Activated T-cell treated with anti-CD3 and anti-CD28 coated beads for 48 hours (primary cell): ENCODE measurements at places on chromosomes 3 and 15.
A peak's percentile ranks its signal among the peaks of the same experiment; 100 is the strongest.

DNA sequence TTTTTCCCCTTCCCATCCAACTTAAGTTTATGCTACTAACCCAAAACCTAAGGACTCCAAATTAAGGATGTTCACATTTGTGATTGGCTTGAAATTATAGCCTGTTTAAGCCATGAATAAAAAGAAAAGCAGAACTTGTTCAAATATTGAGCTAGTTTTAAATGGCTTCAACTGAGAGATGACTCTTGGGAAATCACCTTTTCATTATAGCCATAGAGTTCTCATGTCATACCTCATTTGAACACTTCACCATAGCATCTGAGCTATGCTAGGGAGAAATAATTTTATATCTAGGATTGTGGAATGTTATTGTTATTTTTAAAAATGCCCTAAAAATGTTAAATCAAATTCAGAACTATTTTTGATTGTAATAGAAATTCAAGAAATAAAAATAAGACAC lies 409.2 kb upstream of the RARB start:
- no peak for DNase-seq

- DNase-seq, result no peak
Observed at GRCh38 chr3:56557831-56558170, 826 bp downstream of the CCDC66 start.

DNA sequence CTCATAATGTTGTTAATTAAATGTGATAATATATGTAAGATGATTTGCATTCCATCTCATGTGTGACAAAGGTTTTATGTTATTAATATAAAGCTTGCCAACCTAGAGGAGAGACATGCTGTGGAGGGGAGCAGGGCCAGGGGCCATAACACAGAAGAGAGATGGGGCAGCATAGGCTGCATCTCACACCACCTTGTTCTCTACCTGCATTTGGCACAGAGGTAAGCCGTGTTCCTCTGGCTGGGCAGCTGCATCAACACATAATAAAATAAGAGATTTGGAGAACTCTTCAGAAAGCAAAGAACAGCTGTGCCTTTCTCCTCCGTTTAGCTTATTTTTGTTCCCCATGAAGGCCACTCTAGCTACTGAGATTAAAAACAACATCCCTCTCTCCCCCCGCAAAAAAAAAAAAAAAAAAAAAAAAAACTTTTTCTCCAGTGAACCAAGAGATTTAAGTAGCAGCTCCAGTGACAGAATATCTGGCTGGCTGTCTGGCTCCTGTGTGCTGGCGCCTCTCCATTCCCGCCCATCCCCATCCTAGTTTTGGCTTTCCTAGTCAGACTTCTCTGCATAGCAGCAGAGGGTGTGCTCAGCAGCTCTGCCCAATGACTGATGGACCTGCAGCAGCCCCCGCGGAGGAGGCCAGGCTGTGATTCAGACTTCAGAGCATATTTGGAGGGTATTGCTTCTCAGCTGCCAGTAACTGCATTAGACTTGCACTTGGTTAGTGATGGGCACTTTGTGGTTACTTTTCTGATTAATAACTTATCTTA lies 52.2 kb upstream of the STXBP5L start:
- DNase-seq, result no peak

DNA sequence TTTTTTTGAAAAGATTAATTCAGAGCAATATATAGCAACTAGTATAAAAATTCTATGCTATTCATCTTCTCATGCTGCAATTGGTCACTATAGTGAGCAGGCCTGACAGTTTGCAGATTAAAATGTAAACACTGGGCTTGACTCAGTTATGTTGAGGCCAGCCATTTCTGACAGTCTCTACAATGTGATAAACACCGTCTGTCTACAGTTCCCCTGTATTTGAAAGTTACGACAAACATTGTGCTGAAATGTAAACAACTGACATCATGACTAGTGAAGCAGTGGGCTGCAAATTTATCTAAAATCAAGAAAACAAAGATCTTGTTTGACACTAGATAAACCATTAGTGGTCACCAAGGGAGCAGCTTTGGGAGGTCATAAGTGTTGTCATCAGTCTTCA lies 197.4 kb downstream of the ISL2 start:
- DNase-seq, result no peak

- DNase-seq, result no peak
Observed at GRCh38 chr3:24725514-24726255, 231.0 kb upstream of the THRB start.

GRCh38 chr3:157074490-157074889 lies 85.5 kb downstream of the CCNL1 start:
- no peak for DNase-seq

- DNase-seq, result no peak
Observed at GRCh38 chr15:47439146-47440111, 277.9 kb upstream of the SEMA6D start.

DNA sequence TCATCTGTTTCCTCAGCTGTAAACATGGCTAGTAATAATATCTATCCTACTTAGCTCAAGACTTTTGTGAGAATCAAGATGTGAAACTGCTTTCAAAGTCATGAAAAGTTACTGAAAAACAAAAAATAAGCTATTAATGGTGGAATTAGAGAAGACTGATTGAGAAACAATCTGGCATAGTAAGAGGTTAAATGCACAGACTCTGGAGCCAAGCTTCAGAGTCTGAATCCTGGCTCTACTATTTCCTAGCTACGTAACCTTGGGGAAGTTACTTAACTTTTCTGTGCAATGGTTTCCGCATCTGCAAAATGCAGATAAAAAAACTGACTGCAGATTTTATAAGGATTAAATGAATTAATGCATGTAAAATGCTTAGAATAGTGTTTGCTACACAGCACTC lies 28.8 kb downstream of the LRRFIP2 start:
- DNase-seq, result no peak

DNA sequence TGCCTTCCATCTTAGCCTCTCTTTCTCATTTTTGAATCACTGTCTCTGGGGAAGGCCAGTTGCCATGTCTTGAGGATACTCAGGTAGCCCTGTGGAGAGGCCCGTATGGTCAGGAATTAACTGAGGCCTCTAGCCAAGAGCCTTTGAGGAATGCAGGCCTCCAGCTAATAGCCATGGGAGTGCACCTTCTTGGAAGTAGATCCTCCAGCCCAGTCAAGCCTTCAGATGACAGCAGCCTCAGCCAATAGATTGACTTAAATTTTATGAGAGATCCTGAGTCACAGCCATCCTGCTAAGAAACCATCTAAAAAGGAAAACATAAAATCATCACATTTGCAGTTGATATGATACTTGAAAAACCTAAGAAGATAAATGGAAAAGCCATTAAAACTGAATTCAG lies 112.5 kb upstream of the BNIP2 start:
- DNase-seq, result no peak

DNA sequence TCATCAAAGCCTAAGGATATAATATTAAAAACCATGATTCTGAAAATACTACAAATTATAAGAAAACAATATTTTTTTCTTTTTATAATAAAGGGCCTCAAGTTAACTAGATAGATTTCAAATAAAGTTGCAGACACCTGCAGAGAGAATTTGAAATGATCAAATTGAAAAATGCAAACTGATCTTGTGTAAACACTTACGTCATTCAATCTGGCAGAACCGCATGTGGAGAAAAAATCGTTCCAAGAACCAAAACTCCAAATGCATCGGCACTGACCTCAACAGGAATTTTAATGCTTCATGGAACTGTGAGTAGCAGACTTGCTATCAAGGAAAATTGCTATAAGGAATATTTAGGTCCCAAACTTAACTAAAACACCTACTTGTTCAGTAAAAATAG lies 17.2 kb downstream of the CPA3 start:
- no peak for DNase-seq

DNA sequence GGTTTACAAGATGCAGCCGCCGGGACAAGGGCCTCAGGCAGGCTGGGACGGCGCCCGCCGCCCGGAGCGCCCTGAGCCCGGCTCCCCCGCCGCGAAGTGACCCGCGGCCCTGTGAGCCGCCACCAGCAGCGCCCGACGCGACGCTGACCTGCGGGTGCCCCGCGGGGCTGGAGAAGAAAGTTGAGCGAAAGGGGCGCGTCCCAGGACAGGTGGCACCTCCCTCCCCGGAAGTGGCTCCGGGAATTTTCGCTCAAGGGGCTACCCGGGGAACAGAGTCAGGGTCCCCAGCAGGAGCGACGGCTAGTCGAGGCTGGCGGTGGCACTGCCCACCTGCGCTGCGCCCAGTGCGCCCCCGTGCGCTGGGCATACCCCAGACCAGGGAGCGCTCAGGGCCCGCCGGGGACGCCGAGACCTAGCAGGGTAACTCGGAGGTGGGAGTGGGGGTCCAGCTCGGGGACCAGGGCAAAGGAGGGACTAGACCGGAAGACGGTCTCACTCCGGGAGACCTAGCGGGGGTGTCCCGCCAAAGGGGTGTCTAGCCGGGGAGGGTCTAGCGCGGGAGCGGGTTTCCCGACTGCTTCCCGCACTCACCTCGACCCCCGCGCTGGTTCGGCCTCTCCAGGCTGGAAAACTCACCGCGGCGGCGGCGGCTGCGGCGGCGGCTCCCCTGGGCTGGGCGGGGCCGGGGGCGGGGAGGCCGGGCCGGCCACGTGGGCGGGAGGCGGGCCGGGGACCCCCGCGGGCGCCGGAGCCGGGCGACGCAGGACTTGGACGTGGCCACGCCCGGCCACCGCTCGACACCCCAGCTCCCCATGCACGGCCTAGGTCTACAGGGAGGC lies 18.4 kb downstream of the SPATA12 start:
- peak; percentile 18 for DNase-seq

GRCh38 chr3:196073255-196073753 lies 8.6 kb downstream of the TFRC start:
- DNase-seq, result peak; percentile 31

GRCh38 chr3:100775226-100775625 lies 65.9 kb downstream of the TFG start:
- no peak for DNase-seq

DNA sequence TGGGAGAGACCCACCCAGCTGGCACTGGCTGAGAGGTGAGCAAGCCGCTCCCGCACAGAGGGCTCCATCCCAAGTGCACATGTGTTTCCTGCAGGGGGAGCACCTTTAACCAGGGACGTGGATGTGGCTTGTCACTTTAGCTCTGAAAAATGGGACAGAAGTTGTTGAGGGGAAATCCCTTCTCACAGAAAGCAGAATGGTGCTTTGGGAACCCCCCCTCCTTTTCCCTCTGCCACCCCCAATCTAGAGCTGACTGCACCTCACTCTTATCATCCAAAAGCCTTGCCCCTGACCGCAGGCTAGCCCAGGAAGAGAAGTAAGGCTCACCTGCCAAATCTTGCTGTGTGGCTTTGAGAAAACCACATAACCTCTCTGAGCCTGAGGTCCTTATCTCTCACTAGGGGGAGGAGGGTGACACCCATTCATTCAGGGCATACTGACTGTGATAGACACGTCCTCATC lies 77.9 kb downstream of the RPN1 start:
- DNase-seq, result peak; percentile 41

GRCh38 chr3:133273346-133273745 lies 126.5 kb upstream of the BFSP2 start:
- no peak for DNase-seq

DNA sequence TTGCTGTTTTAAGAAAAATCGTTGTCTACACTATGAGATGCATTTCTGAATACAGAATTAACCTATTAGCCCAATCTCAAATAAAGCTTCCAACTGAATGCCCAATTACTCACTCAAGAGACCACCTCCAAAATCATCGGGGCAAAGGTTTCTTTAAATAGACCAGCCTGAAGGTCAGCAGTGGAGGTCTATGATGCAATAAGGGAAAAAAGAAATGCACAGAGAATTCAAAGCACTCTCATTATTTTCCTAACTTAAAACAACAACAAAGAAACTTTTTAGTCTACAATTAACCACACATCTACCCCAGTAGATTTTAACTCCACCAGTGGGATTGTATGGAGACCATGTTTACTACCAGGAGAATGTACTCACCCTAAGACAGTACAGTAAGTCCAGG lies 657.7 kb upstream of the CCDC54 start:
- DNase-seq, result no peak

GRCh38 chr15:50059203-50059772 lies 59.7 kb downstream of the ATP8B4 start:
- DNase-seq, result no peak

DNA sequence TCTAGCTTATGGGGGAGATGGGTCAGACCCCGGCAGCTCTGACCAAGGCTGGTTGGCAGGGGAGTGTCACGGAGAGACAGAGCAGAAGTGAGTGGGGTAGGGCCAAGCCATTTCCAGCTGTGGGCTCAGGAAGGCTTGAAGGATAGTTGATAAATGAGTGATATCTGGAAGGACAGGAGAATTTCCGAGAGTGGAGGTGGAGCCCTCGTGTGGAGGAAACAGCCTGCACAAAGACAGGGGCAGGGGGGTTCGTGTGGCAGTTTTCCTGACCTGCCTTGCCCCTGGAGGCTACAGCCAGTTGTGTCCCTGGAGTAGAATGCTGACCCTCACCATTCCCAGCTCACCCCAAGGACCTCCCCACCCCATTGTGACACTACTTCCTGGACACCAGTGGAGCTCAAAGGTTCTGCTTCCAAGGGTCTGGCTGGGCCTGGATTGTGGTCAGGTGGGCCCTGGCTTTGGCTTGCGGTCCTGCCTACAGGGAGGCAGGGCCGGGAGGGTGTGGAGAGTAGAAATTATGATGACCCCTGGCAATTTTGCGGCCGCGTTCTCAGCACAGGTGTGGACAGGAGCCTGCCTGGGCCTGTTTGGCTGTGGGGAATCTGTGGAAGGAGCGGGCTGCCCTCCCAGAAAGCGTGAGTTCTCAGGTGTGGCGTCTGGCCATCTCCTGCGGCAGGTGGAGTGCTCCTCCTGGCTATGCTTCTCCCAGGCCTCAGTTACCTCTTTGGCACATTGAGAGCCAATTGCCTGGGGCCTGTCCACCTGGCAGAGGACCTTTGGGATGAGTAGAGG lies at the start of gene SLC22A14:
SLC22A14 (plus strand) TSS at position 400 of the 792 bp plus-strand sequence. CDS start 23,733 bp downstream, outside the sequence.
- no peak for DNase-seq

- DNase-seq, result no peak
Observed at GRCh38 chr3:33145901-33146580, 32.2 kb downstream of the CRTAP start.

DNA sequence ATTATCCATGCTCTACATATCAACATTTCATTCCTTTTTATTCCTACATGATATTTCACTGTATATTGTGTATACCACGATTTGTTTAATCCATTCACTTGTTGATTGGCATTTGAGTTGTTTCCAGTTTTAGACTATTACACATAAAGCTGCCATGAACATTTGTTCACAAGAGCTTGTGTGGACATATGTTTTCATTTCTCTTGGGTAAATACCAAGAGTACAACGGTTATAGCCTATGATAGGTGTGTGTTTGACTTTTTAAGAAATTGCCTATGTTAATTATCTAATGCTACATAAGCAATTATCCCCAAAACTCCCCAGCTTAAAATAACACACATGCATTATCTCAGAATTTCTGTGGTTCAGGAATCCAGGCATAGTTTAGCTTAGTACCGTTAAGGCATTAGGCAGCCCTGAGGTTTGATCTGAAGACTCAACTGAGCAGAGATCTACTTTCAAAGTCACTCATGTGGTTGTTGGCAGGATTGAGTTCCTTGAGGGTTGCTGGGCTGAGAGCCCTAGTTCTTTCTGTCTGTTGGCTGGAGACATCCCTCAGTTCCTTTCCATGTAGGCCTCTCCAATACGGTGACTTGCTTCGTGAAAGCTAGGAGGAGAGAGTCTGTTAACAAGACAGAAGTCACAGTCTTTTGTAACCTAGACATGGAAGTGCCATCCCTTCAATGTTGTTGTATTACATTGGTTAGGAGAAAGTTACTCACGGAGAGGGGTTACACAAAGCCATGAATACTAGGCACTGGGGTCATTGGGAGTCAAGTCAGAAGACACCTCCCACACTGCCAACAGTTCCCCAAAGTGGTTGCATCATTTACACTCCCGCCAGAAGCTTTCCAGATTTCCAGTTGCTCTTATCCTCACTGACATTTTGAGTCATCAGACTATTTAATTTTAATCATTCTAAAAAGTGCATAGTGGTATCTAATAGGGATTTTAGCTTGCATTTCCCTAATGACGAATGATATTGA lies 21.0 kb upstream of the PCSK6 start:
- DNase-seq, result no peak

- DNase-seq, result no peak
Observed at GRCh38 chr3:153008226-153008625, 153.8 kb upstream of the RAP2B start.
